ENCODE measurements at places on chromosomes 4 and X.

DNA sequence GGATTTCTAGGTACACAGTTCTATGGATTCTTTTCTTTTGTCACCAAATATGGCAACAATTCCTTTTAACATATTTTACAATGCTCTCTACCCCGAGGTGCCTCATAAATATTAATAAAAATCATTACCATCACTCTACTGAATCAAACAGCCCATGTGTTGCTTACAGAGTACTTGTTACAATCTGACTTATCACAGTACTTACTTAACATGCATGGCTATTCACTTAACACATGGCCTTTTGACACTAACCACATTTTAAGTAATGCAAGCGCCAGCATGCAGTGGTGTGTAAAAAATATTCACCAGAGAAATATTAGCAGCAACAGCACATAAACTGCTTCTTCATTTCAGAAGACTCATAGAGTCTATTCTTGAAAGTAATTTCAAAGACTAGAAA lies 64.9 kb downstream of the BMP3 start:
- no peak for DNase-seq

GRCh38 chrX:20743046-20743445 lies 476.3 kb upstream of the RPS6KA3 start:
- DNase-seq, result no peak

DNA sequence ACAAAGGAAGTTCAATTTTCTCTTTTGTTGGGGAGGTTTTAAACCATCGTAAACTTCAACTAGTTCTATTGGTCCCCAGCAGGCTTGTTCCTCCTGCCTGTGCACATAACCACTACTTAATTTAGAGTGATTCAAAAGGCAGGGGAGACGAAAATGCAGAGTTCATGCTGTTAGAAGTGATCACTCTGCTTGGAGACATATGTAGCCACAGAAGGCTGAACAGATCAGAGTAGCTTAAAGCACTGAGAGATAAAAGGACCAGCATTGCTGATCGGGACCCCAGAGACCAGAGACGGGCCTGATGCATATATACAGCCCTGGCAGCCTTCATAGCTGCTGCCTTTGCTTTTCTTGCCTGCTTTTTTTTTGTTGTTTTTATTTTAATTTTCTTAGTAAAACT lies 662.0 kb upstream of the CPEB2 start:
- DNase-seq, result no peak

DNA sequence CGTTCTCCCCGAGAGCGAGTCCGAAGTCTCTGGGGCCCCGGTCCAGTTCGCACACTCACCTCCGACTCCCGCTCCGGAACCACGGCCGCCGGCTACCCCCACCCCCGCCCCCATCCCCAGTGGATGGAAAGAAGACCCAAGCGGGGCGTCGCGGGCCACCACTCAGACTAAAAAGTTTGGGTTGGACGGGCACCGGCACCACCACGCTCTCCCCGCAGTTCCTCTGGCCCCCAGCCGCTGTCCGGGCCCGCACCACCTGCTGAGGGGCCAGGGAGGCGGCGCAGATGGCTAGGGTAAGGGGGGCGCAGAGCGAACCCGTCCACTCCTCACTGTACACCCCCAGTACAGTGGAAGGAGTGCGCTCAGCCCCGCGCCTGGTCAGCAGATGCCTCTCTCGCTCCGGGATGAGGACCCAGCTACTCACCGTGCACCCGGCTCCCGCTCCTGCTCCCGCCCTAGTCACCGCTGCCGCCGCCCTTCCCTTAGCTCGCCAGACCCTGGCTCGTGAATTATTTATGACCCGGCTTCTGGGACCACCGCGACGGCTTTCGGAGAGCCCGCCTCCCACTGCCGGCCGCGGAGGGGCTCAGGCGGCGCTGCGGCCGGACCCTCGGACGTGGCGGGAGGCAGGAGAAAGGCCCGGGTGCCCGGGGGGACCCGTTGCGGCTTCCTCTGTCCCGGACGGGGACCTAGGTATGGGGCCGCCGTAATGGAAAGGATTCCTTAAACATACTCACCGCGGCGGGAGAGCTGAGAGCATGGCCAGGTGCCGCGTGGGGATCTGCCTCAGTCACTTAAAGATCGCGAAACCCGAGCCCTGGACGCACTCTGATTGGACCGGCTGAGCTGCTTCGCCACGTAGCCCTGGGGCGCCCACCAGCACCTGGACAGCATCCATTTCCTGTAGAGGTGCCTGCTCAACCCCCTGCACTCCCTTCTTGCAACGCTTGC lies at the start of gene PROM1:
PROM1 (minus strand) TSS at position 783 of the 951 bp plus-strand sequence. CDS start 8,117 bp downstream, outside the sequence.
- peak; percentile 78 for DNase-seq

DNA sequence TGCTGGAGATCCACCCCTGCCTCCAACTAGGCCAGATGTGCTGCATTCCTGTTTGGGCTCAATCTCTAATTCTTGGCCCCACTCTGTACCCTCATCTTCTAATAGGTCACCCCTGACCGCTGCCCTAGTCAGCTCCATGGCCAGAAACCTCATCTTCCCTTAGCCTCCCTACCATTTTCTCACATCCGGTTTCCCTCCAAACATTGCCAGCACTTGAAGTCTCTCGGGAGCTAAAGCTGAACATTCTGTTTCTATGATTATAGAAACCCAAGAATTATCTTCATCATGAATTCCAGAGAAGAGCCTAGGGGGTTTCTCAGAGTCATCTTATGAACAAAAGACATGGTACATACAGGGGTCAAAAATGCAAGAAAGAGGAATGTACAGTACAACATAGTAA lies 179.7 kb downstream of the AMELX start:
- DNase-seq, result no peak

GRCh38 chr4:108168160-108168670 lies 517 bp downstream of the LEF1 start:
- DNase-seq, result no peak

DNA sequence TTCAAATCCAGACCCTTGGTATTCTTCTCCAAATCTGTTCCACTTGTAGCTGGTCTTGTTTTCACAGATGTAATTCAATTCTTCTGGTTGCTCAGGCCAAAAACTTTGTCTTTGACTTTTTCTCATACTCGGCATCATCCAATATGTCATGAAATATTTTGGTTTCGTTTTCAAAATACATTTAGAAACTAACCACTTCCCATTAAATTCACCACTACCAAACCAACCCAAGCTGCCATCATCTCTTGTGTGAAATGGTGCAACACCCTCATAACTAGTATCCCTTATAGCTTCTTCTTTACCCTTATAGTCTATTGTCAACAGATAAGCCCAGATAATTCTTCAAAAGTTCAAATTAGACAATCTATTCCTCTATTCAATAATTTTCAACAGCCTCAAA lies 192.1 kb downstream of the PRR32 start:
- DNase-seq, result no peak

GRCh38 chrX:38941675-38942074 lies 140.4 kb downstream of the MID1IP1 start:
- no peak for DNase-seq

- DNase-seq, result no peak
Measured at GRCh38 chr4:102429553-102429952, 71.6 kb upstream of the NFKB1 start.

GRCh38 chr4:144575181-144575580 lies 70.8 kb upstream of the HHIP start:
- no peak for DNase-seq

DNA sequence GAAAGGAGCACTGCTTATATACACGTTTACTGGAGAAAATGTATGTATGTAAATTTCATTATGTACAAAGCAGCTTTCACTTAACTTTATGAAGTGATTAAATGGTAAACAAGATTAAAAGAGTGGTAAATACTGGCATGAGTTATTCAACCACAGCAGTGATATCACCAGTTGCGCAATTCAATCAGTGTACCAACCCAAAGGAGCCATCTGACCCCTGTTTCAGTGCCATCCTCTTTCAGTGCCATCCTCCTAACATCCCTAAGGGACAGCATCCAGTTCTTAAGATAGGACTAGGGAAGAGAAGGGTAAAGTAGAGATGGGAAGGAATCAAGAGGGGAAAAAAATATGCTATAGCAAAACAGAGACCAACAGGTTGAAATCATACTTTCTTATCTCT lies 16.2 kb downstream of the HPF1 start:
- DNase-seq, result no peak

DNA sequence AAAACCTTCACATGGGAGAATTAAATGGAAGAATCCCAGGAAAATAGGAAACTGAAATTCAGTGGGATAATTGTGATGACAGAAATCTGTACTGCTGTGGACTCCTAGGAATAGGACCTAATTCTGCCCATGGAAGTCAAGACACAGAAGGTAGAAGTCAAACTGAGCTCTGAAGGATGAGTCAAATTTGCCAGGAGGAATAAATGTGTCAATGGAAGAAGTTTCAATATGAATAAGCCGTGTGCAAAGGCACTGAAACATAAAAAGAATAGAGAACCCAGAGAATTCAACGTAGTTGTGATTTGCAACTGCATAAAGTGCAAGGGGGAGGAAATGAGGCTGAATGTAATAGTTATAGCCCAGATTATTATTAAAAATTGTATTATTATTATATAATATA lies 11.6 kb downstream of the ENAM start:
- DNase-seq, result no peak
